ENCODE measurements at places on chromosomes 6 and 20. TPM values are rescaled to one million over a fixed set of nuclear protein-coding genes. Genes with fewer than 3 reads are reported as not detected.

The DDO gene
- polyA plus RNA-seq, result 0.90 TPM

- no peak overlapping the region for H3K4me3 ChIP-seq
- H3K36me3 ChIP-seq, result no peaks in the 10 kb centered on the region
- no peak overlapping the region for H3K27ac ChIP-seq
These were observed 156.3 kb downstream of the CARMIL1 start for GRCh38 chr6:25435416-25435985.

- H3K4me3 ChIP-seq, result no peak overlapping the region
- H3K27ac ChIP-seq, result no peak overlapping the region
- H3K4me1 ChIP-seq, result peaks cover 6% of the 10 kb centered on the region
These were observed 68.8 kb downstream of the AGPAT4 start for GRCh38 chr6:161204866-161205557.

DNA sequence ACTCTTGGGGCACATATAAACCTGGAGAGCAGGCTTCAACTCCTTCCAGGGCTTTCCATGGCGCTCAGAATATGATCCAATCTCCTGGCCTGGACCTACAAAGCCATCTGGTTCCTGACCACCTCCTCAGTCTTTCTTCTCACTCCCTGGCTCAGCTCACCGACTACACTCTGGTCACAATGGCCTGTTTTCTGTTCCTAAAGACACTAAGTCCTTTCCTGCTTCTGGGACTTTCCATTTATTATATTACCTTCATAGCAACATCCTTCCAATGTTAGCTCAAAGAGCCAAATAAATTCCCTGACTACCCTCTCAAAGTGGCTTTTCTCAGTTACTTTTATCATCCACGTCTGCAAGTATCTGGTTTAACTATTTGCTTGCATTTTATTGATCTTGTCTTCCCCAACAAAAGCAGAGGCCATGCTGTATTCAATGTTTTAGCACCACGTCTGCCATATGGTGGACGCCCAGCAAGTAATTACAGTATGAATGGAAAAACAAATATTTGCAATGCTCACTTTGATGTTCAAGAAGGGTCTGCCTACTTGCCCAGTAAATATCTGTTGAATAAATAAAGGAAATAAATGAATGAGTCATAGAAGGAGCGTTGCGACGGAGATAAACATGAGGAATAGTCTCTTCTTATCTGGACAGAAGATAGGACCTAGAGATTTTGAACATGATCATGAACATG, 328.4 kb downstream of the ESR1 start:
- H3K36me3 ChIP-seq, result peaks cover 35% of the 10 kb centered on the region
- H3K27ac ChIP-seq, result no peak overlapping the region
- no peaks in the 10 kb centered on the region for H3K27me3 ChIP-seq

GRCh38 chr20:62858058-62858830, 3.4 kb downstream of the TCFL5 start:
- DNase-seq, result no peak
- H3K27me3 ChIP-seq, result no peaks in the 10 kb centered on the region
- H3K27ac ChIP-seq, result no peak overlapping the region
- no peak overlapping the region for H3K4me3 ChIP-seq
- H3K36me3 ChIP-seq, result peaks cover 18% of the 10 kb centered on the region
- H3K4me1 ChIP-seq, result peaks cover 18% of the 10 kb centered on the region

The BLOC1S5 gene
- 10.1 TPM for polyA plus RNA-seq

GRCh38 chr20:34458631-34459030, 57.6 kb upstream of the DYNLRB1 start:
- DNase-seq, result no peak
- H3K4me1 ChIP-seq, result no peaks in the 10 kb centered on the region
- H3K27ac ChIP-seq, result no peak overlapping the region
- H3K36me3 ChIP-seq, result peaks cover 35% of the 10 kb centered on the region

GRCh38 chr6:89618026-89618425, 20.5 kb downstream of the LYRM2 start:
- peaks cover 28% of the 10 kb centered on the region for H3K36me3 ChIP-seq
- no peaks in the 10 kb centered on the region for H3K27me3 ChIP-seq
- no peak for DNase-seq
- H3K4me3 ChIP-seq, result no peak overlapping the region

DNA sequence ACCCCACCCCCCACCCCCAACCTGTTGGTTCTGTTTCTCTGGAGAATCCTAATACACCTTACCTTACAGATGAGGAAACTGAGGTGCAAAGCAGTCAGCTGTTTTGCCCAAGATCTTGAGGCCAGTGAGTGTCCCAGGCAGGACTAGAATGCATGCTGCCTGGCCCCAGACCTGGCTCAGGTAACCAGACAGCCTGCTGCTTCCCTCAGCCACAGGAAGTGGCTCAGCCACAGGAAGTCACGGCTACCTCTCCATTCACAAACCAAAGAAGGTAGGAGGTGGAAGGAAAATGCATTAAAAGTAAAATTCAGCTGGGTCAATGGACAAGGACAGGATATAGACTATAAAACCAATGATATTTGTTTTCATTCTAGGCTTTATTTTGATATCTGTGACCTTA, 517.6 kb downstream of the CD83 start:
- DNase-seq, result no peak
- no peak overlapping the region for H3K4me3 ChIP-seq
- H3K4me1 ChIP-seq, result peaks cover 9% of the 10 kb centered on the region
- H3K36me3 ChIP-seq, result no peaks in the 10 kb centered on the region
- H3K27me3 ChIP-seq, result peaks cover 3% of the 10 kb centered on the region

The GHRH gene
- polyA plus RNA-seq, result not detected

DNA sequence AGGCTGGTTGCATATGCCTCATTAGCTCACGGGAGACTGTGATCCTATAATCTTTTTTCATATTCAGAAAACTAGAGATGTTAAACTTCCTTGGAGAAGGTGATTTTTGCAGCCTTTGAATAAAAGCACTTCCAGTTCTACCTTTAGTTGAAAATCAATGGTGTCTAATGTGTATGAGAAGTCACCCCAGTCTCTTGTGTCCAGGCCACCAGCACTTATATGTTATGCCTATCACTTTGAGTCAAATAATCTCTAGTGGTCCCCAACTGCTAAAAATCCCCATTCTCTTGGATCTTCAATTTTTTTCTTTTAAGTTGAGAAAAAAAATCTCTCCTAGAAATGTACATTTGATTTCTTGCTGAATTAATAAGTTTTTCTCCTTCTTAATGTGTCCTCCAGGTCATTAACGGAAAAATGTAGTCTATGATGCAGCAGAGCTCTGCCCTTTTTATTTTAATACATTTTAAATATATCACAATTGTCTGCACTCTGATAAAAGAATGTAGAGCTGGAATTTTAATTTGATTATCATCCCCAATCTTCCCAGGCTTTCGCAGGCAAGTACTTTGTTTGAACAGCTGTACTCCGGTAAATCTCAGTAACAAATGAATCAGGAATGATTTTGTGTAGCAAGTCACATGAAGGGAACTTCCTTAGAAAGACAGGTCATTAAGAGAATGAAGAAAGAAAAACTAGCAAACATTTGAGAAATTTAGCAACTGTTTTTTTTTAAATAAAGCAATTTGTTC, 147.0 kb downstream of the SOX4 start:
- H3K27me3 ChIP-seq, result no peaks in the 10 kb centered on the region
- no peak for DNase-seq
- H3K4me1 ChIP-seq, result no peaks in the 10 kb centered on the region
- no peak overlapping the region for H3K4me3 ChIP-seq
- peak overlapping the region; percentile 43 for H3K27ac ChIP-seq

- no peak overlapping the region for H3K4me3 ChIP-seq
- peaks cover 10% of the 10 kb centered on the region for H3K4me1 ChIP-seq
- H3K27me3 ChIP-seq, result no peaks in the 10 kb centered on the region
- DNase-seq, result no peak
These were observed 12.3 kb upstream of the SPO11 start for GRCh38 chr20:57317316-57317788.

DNA sequence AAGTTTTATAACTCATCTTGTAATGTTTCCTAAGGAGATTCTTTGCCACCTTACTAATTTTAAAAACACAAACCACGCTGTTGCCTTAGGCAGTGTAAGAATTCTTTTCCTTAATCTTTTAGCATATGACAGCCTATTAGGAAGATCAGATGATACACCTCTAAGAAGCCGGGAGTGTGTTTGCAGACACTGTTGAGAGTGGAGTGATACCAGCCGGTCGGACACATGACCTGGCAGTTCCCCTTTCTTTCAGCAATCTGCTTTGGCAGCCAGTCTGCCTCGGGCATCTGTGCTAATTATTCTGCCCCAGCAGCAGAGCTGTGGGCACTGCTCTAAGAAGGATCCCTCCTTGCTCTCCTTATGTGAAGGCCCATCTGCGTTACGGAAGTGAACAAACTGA, 50.9 kb downstream of the PLCB4 start:
- no peak overlapping the region for H3K4me3 ChIP-seq
- no peak overlapping the region for H3K27ac ChIP-seq

- no peak for DNase-seq
- H3K4me1 ChIP-seq, result no peaks in the 10 kb centered on the region
- H3K27ac ChIP-seq, result no peak overlapping the region
- H3K27me3 ChIP-seq, result no peaks in the 10 kb centered on the region
- H3K4me3 ChIP-seq, result no peak overlapping the region
These were observed 37.2 kb downstream of the SNAP25 start for GRCh38 chr20:10255846-10256245.

DNA sequence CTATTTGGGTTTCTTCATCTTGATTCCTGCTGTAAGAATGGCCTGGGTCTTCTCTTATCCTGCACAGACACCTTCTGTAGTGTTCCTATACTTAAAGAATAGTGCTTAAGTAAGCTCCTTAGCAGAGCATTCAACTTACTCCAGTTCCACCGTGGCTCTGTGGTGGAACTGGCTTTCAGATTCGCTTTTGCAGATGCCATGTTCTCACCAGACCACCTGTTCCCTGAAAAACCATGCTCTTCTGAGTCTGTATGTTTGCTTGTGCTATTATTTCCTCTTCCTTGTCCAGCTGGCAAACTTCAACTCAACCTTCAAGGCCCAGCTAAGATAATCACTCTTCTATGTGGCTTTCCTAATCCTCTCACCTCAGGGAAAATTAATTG, 4.9 kb downstream of the ELMO2 start:
- DNase-seq, result no peak
- H3K36me3 ChIP-seq, result peaks cover 9% of the 10 kb centered on the region
- H3K4me3 ChIP-seq, result no peak overlapping the region
- H3K27me3 ChIP-seq, result no peaks in the 10 kb centered on the region

GRCh38 chr6:53947780-53948179, 153.0 kb downstream of the LRRC1 start:
- no peak overlapping the region for H3K4me3 ChIP-seq
- no peaks in the 10 kb centered on the region for H3K36me3 ChIP-seq
- no peaks in the 10 kb centered on the region for H3K27me3 ChIP-seq
- peaks cover 11% of the 10 kb centered on the region for H3K4me1 ChIP-seq
- DNase-seq, result no peak

The MYL9 gene
- 25.5 TPM for polyA plus RNA-seq

DNA sequence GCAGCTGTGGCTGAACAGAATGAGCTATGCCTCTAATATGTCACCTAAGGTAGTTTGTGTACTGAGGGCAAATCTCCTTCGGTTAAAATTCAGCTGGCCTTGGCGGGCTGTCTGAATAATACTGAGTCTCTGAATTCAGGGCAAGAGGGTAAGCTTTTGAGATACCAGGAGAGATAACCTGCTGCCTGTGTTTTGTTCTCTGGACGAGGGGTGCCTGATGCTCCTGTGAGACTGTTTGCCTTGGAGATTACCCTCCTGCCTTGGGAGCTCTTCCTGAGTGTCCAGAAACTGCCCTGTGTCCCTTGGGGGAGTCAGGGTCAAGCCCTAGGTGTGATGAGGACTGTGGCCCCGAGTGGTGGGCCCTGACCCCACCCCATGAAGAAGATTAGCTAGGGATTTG, 282.9 kb downstream of the KIF16B start:
- H3K27ac ChIP-seq, result no peak overlapping the region
- no peaks in the 10 kb centered on the region for H3K36me3 ChIP-seq
- no peak for DNase-seq
- no peaks in the 10 kb centered on the region for H3K4me1 ChIP-seq

GRCh38 chr6:87791029-87791428, 89.0 kb upstream of the AKIRIN2 start:
- H3K4me3 ChIP-seq, result no peak overlapping the region
- no peak for DNase-seq
- H3K4me1 ChIP-seq, result no peaks in the 10 kb centered on the region

- no peaks in the 10 kb centered on the region for H3K4me1 ChIP-seq
- H3K36me3 ChIP-seq, result no peaks in the 10 kb centered on the region
- DNase-seq, result no peak
- no peak overlapping the region for H3K27ac ChIP-seq
- H3K4me3 ChIP-seq, result no peak overlapping the region
These were observed 10.9 kb upstream of the F13A1 start for GRCh38 chr6:6331393-6331792.

GRCh38 chr6:170008294-170008785, 256.9 kb downstream of the ERMARD start:
- no peak overlapping the region for H3K27ac ChIP-seq
- no peaks in the 10 kb centered on the region for H3K27me3 ChIP-seq
- H3K4me3 ChIP-seq, result no peak overlapping the region
- H3K36me3 ChIP-seq, result no peaks in the 10 kb centered on the region

The PRL gene
- polyA plus RNA-seq, result 0.87 TPM

GRCh38 chr6:37442416-37443215, 9.6 kb downstream of the CMTR1 start:
- peaks cover 21% of the 10 kb centered on the region for H3K36me3 ChIP-seq
- H3K4me3 ChIP-seq, result no peak overlapping the region
- no peak overlapping the region for H3K27ac ChIP-seq
- DNase-seq, result no peak
- H3K4me1 ChIP-seq, result no peaks in the 10 kb centered on the region

The TRMT11 gene
- 20.4 TPM for polyA plus RNA-seq

DNA sequence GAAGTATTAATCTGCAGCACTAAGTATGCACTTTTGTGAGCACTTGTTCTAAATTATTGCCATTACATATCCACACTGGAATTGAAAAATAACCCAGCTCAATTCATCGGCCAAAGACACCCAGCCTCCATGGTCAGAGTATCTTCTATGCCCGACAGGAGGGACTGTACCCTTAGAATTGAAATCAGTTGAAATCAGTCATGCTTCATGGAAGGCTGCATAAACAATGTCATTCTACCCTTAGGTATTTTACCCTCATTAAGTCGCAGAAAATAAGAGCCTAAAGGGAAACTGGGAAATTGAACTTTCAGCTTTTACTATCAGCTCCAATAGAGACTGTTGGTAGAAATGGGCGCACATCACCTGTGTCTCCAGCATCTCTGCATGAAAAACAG, 2.9 kb upstream of the RAMACL start:
- DNase-seq, result no peak
- H3K27me3 ChIP-seq, result no peaks in the 10 kb centered on the region
- no peaks in the 10 kb centered on the region for H3K36me3 ChIP-seq
- H3K27ac ChIP-seq, result no peak overlapping the region
- H3K4me1 ChIP-seq, result peaks cover 14% of the 10 kb centered on the region
- no peak overlapping the region for H3K4me3 ChIP-seq

Measured in spinal cord (tissue), 10 donors.